ENCODE measurements at places on chromosomes 4 and X. TPM values are rescaled to one million over a fixed set of nuclear protein-coding genes. Genes with fewer than 3 reads are reported as not detected.

The CLRN2 gene
- not detected for total RNA-seq

The NAAA gene
- 54.6 TPM for total RNA-seq

DNA sequence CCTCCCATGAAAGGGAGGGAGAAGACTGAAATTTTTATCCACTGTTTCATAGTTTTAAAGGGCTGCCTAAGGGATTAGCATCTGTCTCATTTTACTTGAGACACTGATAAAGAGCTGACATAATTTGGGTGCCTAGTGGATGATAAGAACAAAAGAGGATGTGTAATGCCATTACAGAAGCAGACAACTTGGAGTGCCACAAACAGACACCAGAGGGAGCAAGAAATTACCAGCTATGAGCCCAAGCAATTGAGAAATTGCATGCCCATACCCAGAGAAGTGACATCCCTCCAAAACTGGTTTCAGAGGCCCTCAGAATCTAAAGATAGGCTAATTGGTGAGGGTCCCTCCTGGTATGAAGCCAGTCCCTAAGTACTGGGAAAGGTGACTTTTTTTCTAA is 38.5 kb upstream of the POU3F4 start:
- ATAC-seq: no peak

GRCh38 chrX:15087747-15088146 is 182.1 kb downstream of the ASB9 start:
- no peak for ATAC-seq

GRCh38 chr4:61309616-61310015 is 109.5 kb downstream of the ADGRL3 start:
- peak; percentile 30 for ATAC-seq
